ENCODE measurements at places on chromosomes 1 and 21.

- no peak for DNase-seq
Observed at GRCh38 chr21:34679051-34679450, 10.3 kb downstream of the CLIC6 start.

DNA sequence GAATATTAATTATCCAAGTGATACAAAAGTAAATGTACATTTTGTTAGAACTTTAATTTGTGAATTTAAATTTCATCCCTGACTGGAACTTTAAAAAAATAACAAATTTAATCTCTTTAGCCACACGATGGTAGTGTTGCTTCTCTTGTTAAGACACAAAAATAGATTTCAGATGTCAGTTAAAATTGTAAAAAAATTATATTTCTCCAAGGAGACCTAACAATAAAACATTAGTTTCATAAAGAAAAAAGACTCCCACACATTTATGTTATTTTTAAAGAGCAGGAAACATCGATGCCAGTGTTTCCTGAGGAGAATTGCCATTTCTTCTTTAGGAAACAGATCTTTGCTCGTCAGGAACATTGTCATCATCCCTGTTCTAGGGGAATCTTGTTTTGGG, 74.0 kb upstream of the DEPDC1 start:
- no peak for DNase-seq

GRCh38 chr1:232547938-232548484, 81.9 kb downstream of the SIPA1L2 start:
- no peak for DNase-seq

DNA sequence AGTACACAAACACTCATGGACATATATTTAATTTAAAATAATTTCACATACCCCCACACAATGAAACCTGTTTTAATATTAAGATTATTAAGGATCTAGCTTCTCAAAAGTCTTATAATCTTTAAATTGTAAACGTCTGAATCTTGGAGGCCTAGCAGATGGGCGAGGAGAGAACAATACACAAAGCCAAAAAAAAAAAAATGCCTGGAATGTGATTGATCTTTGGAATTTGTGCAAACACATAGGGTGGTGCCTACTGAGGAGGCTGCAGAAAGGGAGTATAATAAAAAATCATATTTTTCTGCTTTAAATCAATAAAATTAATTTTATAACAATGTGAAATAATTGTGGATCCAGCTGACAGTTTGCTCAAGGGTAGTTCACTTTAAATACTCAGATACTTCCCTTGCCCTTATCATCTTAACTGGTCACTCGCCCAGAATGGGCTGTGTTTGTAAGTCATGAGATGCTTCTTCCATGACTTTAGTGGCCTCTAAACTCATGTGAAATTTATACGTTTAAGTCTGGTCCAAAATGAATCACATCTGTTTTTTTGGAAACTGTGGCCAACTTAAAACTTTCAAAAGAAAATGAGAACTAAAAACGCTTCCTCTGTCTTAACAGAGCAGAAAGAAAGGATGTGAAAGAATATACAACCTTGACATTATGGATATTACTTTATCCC, 802.8 kb upstream of the CXADR start:
- DNase-seq: no peak

- DNase-seq: no peak
Observed at GRCh38 chr1:182629080-182629479, 24.9 kb upstream of the RGS16 start.

- no peak for DNase-seq
Observed at GRCh38 chr1:227268943-227269342, 49.3 kb downstream of the CDC42BPA start.
